ENCODE measurements at places on chromosomes 6 and 20. TPM values are rescaled to one million over a fixed set of nuclear protein-coding genes. Genes with fewer than 3 reads are reported as not detected.

The PLA2G7 gene
- polyA plus RNA-seq, result 24.4 TPM

The PM20D2 gene
- 1.2 TPM for polyA plus RNA-seq

The CPXM1 gene
- not detected for polyA plus RNA-seq

The DEFB128 gene
- polyA plus RNA-seq, result not detected

The FOXC1 gene
- polyA plus RNA-seq, result not detected

The COL20A1 gene
- not detected for polyA plus RNA-seq

DNA sequence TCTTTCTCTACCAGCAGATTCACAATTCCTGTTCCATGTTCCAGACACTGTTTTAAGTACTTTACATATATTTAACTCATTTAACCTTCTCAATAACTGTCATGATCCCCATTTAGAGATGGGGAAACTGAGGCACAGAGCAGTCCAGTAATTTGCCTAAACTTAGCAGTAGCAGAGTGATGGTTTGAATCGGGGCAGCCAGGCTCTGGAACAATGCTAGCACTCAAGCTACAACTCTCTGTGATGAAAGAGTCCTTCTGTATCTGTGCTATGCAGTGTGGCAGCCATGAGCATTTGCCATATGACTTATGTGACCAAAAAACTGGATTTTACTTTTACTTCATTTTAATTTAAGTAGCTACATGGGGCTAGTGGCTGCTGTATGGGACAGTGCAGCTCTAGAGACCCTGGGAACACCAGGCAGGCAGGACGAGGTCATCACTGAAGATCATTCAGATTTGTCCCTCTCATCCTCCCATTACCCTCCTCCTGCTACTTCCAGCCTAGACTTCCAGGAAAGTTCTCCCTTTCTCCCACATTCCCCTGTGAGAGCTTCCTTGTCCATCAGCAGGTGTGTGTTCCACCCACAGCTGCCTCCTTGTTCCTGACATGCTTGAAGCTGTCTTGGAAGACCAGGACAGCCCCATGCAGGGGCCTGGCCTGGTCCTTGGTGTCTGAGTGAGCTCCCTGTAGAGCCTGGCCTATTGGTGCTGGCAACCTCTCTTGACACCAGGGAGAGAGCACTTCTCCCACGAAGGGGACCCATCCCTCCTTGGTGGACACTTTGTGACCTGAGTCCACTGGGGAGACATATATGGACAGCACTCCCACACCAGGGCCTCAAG, 157.0 kb downstream of the MRPL14 start:
- no peak for DNase-seq

- no peak for DNase-seq
Observed at GRCh38 chr20:63502671-63503172, 3.8 kb upstream of the EEF1A2 start.

DNA sequence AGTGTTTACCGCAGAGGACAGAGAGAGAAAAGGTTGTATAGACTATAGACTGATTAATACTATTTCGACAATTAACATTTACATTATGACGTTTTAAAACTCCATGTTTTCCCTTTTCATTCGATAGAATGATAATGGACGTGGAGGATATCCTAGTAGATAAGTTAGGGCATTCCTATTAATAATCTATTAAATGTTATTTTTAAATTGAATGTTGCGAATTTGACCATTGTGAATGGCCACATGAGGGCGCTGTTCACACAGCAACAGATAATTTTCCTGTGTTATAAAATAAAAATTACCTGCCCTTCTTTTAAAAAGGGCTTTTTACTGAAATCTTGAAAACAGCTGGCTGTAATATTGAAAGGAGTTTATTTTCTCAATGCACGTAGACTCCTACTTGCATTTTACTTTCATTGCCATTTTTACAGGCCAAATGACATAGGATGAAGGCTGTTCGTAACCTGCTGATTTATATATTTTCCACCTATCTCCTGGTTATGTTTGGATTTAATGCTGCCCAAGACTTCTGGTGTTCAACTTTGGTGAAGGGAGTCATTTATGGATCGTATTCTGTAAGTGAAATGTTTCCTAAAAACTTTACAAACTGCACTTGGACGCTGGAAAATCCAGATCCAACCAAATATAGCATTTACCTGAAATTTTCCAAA, 3.3 kb downstream of the ADGRB3 start:
- peak; percentile 50 for DNase-seq

DNA sequence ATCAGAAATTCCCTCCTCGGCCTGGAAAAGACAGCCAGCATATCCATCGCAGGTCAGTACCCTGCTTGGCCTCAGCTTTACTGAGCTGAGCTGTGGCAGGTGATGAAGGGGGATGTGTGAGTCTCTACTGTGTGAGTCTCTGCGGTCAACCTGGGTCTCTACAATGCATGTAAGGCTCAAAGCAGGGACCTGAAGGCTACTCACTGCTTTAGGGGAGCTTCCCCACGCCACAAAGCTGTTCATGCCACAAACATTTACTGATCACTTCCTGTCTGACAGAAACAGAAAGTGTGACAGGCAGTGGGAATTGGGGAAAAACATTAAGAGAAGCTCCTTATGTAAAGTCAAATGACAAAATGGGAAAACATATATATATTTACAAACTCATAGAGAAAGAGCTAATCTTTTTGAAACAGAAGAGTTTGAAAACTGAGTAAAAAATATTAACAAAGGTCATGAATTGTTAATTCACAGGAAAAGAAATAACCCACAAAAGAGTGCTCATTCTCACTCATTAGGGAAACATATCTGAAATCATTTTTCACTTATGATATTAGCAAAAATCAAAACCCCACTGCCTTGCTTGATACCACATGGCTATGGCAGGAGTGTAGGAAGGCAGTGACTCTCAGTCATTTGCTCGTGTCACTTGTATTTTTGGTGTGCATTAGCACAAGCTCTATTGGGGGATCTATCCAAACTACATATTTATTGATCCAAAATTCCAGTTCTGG, 5.8 kb downstream of the BTN3A3 start:
- DNase-seq, result no peak

DNA sequence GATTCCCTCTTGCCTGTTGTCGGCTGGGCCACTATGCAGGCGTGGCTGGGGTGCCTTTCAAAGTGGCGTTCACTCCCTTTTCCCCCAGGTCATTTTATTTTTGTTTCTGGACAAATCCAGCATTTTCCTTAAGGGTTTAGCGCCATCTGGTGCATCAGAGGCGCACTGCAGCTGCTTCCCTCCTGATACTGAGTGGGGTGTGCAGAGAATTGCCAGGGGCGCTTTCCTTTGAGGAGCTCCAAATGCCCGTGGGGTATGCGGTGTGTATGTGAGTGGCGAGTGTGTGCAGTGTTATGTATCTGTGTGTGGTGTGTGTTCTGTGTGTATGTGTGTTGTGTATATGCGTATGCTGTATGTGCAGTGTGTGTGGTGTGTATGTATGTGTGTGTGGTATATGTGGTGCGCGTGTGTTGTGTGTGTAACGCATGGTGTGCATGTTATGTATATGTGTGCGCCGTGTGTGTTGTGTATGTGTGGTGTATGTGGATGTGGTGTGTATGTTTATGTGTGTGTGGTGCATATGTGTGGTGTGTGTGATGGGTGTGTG, 100.1 kb upstream of the AGPAT4 start:
- peak; percentile 70 for DNase-seq

GRCh38 chr20:22305381-22305780, 279.0 kb downstream of the FOXA2 start:
- DNase-seq, result no peak

- no peak for DNase-seq
Observed at GRCh38 chr20:47748069-47748468, 37.2 kb downstream of the SULF2 start.

GRCh38 chr6:7104752-7105151, 3.0 kb upstream of the RREB1 start:
- DNase-seq, result no peak

DNA sequence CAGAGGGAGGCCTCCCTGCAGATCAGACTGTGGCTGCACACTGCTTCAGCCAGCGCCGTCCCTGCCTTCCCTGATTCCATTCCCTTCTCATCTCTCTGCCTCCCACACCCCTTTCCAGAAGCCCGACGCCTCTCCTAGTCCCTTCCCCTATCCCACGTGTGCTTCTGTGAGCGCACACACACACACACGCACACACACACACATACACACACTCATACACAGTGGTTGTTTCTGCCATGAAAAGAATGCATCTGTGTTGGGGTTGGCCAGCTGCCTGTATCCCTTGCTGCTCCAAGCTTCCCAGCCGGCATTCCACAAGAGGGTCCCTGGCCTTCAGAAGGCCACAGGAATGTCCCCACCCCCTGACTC, 51.7 kb downstream of the MOCS1 start:
- DNase-seq, result no peak

GRCh38 chr6:140319209-140319608, 944.8 kb upstream of the CITED2 start:
- DNase-seq, result no peak

DNA sequence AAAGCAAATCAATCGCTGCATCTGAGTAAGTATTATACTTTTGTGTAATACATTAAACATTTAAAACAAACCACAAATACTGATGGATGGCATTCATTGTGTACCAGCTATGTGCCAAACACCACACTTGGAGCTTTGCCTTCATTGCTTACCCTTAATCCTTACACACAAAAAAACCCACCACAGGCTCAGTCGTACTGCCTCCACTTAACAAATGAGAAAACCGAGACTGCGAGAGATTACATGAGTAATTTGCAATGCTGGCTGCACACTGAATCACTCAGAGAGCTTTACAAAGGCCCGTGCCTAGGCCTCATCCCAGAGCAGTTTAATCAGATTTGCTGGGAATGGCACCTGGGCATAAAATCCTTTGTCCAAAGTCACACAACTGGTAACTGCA, 130.5 kb downstream of the EDN1 start:
- no peak for DNase-seq

DNA sequence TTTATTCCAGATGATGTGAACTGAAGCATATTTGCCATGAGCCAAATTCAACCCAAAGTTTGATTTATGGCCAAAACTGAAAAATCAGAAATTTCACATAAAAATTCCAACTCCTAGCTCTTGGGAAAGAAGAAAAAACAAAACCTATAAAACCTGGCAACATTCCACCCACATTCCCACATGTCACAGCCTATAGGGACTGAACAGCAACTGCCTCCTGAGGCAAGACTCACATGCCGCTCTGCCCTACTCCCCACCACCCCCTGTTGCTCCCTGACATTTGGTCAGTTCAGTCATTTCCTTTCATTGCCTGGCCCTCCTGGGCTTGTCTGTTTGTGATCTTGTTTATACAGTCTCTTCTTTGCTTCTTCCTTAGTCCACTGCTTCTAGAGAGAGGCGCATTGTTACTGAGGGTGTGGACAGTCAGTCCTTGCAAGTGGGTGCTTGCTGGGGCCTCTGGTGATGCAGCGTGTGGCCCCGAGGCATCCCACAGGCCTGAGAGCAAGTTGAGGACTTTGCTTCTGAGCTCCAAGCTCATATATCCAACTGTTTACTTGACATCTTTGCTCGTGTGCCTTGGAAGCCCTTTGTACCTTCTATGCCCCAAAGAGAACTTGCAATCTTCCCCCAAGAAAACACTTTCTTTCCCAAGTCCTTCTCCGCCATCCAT, 31.4 kb downstream of the NFATC2 start:
- DNase-seq, result no peak

DNA sequence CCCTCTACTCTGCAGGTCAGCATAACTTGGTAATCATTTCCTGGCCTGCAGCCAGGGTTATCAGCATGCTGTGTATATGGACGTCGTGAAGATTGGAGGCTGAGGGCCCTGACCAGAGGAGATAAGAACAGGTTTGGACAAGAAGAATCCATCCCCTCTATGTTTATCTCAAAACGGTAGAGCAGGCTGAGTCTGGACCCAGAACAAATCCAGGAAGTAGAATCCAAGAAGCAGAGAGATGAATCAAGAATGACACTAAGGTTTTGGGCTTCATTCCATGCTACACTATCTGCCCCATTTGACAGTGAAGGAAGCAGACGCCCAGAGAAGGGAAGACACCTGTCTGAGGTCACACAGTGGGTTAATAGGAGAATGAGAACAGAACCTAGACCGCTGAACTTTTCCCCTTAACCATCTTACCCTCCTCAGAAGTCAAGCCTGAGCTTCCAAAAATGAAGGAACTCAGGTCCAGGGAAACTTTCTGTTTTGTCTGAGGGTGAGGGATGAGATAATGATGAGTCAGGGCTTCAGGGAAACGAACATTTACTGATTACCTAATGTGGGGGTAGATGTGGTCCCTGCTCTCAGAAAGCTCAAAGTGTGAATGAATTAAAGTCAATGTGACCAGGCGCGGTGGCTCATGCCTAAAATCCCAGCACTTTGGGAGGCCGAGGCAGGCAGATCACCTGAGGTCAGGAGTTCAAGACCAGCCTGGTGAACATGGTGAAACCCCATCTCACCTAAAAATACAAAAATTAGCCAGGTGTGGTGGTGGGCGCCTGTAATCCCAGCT, 9.4 kb upstream of the COMMD7 start:
- DNase-seq, result no peak

- DNase-seq, result no peak
Observed at GRCh38 chr6:36958775-36959554, 4.4 kb downstream of the PI16 start.

DNA sequence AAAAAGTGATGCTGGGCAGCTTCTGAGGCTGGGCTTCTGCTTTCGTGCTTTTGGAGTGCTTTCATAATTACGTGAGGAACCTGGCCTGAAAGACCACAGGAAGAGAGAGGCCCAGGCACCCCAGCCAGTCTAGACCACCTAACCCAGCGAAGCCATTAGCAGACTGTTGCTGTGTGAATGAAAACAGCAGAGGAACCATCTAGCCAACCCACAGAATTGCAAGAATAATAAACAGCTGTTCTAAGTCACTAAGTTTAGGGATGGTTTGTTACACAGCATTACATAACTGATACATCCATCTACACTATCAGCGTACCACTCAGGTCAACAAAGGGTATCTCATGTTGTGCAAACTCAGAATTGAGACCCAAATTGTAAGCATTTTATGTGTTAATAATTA, 34.5 kb downstream of the FGD2 start:
- DNase-seq, result peak; percentile 32

DNA sequence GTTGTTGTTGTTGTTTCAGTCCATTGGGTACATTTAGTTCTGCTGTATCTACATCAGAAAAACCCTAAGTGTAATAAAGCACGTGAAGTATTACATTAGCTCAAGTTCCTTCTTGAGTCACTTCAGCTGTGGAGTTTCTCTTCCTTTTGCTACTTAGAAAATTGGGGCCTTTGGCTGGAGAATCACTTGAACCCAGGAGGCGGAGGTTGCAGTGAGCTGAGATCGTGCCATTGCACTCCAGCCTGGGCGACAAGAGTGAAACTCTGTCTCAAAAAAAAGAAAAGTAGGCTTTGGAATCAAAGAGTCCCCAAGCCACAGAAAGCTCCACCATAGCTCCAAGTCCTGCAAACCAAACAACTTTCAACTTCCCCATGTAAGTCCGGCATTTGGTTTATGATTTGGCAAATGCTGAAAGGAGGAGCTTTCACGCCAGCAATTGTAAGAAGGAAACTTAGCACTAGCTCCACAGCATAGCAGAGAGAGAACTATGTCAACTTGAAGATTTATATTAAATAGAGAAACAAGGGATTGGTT, 56.5 kb upstream of the RNF144B start:
- DNase-seq, result peak; percentile 87

DNA sequence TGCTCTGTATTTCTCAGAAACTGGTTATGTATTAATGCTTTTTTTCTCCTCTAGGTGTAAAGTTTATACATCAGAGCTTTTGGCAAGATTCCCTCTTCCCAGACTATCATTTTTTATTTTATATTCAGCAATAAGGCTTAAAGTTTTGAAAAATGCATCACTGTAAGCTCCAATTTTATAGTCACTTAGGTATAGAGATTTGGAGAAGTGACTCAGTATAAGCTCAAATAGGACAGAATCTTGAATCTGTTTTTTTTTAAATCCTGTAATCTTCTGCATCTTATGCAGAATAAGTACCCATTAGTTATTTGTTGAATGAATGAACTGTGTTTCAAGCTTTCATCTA, 1.0 kb downstream of the NCOA7 start:
- no peak for DNase-seq

GRCh38 chr6:5525209-5525608, 263.9 kb downstream of the FARS2 start:
- no peak for DNase-seq
